ENCODE measurements at places on chromosomes 5 and 9.

DNA sequence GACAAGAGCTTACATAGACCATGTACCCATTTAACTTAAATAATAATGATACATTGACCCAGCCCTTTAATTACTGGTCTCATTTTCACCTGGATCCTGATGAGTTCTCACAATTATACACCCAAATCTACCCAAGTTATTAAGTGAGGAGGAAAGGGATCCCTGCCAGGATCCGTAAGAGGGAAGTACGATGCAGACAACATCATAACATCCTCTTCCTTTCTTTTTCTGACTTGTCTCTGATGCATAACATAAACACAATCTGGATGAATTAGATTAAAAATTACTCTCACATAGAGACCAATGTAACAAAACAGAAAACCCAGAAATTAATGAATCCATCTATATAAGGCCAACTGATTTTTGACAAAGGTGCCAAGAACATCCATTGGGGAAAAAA lies 17.0 kb downstream of the MARCHF3 start:
- no peak for DNase-seq

DNA sequence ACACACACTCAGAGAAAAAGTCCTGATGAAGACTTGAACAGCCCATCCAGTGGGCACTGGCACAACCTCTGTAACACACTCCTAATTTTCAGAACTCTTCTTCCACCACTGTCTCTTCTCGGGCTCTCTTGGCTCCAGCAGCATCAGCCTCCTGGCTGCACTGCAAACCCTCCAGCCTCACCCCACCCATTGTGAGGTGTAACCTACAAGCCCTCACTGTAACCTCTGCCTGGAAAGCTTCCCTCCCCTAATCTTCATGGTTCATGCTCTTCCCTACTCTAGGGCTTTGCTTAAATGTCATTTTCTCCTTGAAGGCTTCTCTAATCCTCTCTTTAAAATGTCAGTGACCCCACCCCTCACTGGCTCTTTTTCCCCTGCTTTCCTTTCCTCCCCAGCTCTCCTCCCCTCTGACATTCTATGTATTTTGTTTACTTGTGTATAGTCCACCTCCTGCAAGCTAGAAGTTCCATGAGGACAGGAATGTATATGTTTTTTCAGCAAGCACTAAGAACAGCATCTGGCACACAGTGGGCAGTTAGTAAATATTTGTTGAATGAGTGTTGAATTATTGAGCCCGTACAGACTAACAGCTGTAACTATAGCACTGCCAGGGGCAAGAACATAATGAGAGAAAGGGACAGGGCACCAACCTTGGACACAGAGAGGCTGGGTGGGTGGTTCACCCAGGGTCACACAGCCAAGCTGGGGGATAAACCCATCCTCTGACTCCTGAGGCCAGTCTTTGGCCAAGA lies 76.4 kb downstream of the ESM1 start:
- DNase-seq, result no peak

GRCh38 chr5:149732324-149733128 lies 2.4 kb downstream of the PPARGC1B start:
- DNase-seq, result no peak

DNA sequence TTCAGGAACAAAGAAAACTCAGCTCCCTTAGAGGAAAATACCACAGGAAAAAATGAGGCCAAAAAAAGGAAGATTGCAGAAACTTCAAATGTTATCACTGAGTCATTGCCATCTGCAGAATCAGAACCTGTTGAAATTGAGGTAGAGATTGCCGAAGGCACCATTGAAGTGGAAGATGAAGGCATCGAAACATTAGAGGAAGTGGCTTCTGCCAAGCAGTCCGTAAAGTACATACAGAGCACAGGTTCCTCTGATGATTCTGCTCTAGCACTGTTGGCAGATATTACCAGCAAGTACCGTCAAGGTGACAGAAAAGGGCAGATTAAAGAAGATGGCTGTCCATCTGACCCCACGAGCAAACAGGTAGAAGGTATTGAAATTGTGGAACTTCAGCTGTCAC lies 30.8 kb upstream of the NIM1K start:
- no peak for DNase-seq

GRCh38 chr5:102295534-102296177 lies 428 bp downstream of the SLCO4C1 start:
- peak; percentile 18 for DNase-seq

DNA sequence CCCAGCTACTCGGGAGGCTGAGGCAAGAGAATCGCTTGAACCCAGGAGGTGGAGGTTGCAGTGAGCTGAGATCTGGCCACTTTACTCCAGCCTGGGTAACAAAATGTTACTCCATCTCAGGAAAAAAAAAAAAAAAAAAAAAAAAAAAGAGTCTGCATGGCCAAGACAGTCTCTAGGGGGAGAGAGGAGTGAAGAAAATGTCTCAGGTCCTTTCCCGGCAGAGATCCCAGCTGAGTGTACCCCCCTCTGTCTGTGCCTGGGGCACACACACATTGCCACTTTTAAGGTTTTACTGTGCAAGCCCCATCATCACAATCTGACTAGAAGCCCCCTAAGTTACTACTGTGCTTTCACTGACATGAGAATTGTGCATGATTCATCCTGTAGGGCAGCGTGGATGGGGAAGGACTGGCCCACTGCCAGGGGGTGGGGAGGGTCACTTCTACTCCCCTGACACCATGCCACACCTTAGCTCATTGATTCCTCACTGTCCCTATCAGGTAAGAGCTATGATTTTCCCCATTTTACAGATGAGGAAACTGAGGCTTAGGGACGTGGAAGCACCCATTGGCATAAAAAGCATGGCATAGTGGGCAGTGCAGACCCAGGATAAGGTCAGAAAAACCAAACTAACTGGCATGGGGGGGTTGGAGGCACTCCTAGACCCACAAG lies 102.3 kb upstream of the LARP1 start:
- DNase-seq, result no peak

DNA sequence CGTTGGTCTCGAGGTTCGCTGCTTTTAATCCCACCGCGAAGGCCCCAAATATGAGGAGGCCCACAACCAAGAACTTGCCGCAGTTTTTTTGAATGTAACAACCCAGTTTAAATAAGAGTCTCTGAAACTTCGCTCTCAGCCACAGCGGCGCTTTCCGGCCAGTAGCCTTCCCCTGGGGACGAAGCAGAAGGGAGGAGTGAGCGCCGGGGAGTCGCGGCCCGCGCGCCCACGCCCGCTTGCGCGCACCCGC lies 10.4 kb downstream of the PTCH1 start:
- peak; percentile 55 for DNase-seq

- DNase-seq, result no peak
These were observed 19.0 kb upstream of the TCOF1 start for GRCh38 chr5:150338546-150338945.

- DNase-seq, result no peak
These were observed 58.7 kb upstream of the GPR151 start for GRCh38 chr5:146574713-146575112.

DNA sequence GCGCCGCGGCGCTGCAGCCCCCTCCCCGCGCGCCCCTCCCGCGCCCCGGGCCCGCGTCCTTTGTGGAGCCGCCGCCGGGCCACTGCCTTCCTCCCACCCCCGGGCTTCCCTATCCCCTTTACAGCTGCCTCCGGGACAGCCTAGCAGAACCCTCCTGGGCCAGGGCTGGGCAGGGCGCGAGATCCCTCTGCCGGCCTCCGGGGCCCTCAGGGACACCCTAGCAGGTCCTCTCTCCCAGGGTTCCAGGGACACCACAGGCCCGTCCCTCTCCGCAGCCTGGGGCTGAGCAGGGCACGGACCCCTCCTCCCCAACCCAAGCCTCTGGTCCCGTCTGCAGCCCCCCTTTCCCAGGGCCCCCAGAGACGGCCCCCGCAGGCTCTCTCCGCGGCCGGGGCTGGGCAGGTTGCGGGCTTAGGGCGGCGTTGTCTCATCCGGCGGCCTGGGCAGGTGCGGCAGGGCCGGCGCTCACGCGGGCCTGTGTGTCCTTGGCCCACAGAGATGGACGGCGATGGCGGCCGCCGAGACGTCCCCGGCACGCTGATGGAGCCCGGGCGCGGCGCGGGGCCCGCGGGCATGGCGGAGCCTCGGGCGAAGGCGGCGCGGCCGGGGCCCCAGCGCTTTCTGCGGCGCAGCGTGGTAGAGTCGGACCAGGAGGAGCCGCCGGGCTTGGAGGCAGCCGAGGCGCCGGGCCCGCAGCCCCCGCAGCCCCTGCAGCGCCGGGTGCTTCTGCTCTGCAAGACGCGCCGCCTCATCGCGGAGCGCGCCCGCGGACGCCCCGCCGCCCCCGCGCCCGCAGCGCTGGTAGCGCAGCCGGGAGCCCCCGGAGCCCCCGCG lies 710 bp downstream of the WNK2 start:
- DNase-seq, result peak; percentile 52

DNA sequence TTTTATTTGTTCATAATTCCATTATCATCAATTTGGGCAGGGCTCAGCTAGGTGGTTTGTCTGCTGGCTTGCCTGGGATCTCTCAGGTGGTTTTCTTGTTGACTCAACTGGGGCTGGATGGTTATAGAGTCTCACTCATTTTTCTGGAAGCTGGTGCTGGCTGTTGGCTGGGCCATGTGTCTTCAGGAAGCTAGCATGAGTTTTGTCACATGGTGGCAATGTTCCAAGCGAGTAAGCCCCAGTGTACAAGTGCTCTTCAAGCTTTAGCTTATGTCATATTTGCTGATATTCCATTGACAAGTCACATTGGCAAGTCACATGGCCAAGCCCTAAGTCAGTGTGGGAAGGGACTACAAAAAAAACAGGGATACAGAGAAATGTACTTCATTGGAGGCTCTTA lies 2.3 kb upstream of the RASEF start:
- DNase-seq, result no peak

DNA sequence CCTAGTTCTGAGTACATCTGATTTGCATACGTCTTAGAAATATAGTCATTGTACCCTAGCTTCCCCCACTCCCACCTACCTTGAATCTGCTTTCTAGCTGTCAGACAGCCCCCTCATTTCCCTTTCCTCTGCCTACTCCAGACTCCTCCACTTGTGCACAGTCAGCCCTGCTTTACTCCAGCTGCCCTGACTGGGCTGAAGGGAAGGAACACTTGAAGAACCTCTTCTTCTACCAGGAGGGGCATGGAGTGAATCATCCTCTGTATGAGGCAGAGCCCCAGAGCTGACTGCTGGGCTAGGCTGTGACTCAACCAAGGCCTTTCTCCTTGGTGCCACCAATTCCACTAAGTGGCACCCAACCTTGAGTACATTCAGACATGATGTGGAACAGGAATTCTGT lies 18.1 kb upstream of the ZFR start:
- DNase-seq, result peak; percentile 67

GRCh38 chr5:139287890-139288635 lies 5.5 kb upstream of the MATR3 start:
- DNase-seq, result no peak

DNA sequence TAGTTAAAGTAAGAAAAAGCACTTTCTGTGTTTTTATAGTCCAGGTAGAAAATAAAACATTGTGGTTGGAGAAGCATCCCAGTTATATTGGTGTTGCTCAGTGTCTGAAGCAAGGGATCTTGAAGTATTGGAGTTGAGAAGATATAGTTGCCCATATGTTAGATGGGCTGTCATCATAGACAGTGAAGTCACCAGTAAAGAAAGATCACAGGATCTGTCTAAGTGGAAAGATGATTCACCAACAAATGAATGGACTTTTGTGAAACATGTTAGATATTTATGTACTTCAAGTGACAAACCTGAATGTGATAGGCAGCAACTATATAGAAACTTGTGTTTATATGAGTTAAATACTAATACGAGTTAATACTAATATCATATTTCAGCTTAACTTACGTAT lies 11.7 kb downstream of the OGN start:
- no peak for DNase-seq

DNA sequence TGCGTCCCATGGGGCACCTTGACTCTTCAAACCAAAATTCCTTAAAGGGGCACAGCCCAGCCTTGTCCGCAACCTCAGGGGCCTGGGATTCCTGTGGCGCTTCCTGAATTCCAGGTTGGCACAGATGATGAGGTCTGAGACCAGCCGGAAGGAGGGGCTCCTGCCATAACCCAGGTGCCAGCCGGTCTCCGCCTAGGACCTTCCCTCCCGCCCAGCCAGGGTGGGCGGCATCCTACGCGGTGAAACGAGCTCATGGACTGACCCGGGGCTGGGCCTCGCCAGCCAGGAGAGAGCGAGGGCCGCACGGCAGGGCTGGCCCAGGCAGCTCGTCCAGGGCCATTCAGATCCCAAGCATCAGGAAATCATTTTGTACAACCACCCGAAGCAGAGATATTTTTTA lies 23.0 kb downstream of the AMBP start:
- no peak for DNase-seq

GRCh38 chr5:79464695-79465332 lies 49.1 kb downstream of the HOMER1 start:
- DNase-seq, result no peak

- DNase-seq, result no peak
These were observed 526.8 kb upstream of the GRAMD2B start for GRCh38 chr5:125896368-125896767.

DNA sequence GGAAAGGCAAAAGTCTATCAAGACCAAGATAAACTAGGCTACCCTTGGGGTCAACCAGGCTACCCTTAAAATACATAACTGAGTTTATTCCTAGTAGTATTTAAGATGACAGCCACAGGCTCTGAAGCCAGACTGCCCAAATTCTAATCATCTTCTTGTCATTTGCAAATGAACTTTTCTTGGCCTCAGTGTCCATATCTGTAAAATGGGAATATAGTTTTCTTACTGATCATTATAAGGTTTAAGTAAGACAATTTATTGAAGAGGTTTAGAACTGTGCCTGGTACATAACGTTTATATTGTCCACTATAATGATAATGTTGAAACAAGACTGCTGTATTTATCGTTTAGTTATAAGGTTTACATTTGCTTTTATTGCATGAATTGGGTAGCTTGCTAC lies 112.5 kb downstream of the SLC12A2 start:
- no peak for DNase-seq

DNA sequence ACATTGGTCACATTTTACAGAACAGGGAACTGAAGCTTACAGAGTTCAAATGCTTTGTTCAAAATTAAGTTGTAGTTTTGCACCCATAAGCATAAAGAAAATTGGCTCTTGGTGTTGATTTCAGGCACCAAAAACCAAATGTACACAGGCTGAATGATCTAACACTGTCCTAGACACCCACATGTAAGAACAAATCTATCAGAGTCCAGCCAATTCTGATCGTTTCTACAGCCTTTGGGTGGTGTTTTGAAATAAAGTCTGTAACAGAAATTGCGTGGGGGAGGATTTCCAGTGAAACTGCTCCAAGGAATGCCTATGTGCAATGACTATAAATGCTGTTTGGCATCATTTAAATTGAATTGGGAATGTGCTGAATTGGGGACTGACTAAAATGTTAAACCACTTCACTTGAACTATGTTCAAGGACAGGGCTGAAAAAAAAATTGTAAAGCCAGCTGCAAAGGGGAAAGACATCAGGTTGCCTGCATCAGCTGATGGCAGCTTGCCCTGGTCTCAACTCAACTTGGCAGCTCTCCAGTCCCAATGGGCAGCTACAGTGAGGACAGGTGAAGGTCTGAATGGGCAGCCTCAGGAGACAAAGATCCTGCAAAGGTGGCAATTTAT lies 92.2 kb upstream of the TRPC7 start:
- DNase-seq, result no peak

All from activated T-cell treated with anti-CD3 and anti-CD28 coated beads, Interleukin-2, amount 50 U/mL, for 48 hours (primary cell).